ENCODE measurements at places on chromosomes 3 and 15. TPM values are rescaled to one million over a fixed set of nuclear protein-coding genes. Genes with fewer than 3 reads are reported as not detected.
A peak's percentile ranks its signal among the peaks of the same experiment; 100 is the strongest.

The CIDEC gene
- total RNA-seq, result 5.0 TPM

The MOBP gene
- total RNA-seq, result 0.14 TPM

The CFAP92 gene
- 3.3 TPM for total RNA-seq

The CADM2 gene
- total RNA-seq, result 7.9 TPM

The TIMMDC1 gene
- 114 TPM for total RNA-seq

- DNase-seq, result no peak
Measured at GRCh38 chr3:153277029-153277428, 115.0 kb downstream of the RAP2B start.

GRCh38 chr15:70050441-70050840 is 47.3 kb downstream of the TLE3 start:
- no peak for DNase-seq

DNA sequence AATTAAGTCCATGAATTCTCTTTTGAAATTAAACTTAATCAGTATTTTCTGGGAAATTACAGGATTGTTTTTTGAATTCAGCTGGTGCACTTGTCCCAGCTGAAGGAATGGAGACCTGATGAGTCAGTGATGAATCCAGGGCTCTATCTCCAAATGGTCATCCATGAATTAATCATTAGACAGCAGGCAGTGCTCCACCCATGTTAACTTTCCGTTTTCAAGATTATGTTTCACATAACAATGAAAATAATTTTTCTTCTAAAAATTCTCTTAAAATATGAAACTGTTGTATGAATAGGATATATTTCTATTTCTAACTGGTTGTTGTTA is 13.9 kb upstream of the PAQR9 start:
- no peak for DNase-seq

DNA sequence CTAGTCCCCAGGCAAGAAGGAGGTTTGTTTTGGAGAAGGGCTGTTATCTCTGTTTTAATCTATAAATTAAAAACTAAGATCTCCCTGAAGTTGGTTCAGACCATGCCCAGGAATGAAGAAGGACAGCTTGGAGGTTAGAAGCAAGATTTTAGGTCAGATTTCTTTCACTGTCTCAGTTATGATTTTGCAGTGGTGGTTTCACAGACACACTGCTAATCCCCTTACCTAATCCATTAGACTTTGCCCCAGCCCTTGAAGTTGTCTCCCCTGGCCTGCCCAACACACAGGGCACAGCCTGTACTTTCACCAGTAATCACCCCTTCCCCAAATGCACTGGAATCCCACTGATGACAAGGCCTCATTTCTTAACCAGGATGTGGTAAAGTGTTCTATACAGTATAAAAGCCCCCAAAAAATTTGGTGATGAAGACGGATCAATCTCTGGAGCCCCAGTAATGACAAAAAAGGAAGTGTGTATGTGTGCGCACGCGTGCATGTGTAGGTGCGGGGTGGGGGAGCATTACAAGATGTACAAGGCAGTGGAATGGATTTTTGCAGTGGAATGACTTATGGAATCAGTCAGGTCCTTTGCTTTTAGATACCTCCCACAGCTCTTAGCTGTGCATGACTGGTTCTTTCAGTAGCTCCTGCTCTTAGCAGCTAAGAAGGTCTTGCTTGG is 73.1 kb upstream of the TERB2 start:
- no peak for DNase-seq

GRCh38 chr15:85976986-85977385 is 102.7 kb upstream of the AGBL1 start:
- no peak for DNase-seq

DNA sequence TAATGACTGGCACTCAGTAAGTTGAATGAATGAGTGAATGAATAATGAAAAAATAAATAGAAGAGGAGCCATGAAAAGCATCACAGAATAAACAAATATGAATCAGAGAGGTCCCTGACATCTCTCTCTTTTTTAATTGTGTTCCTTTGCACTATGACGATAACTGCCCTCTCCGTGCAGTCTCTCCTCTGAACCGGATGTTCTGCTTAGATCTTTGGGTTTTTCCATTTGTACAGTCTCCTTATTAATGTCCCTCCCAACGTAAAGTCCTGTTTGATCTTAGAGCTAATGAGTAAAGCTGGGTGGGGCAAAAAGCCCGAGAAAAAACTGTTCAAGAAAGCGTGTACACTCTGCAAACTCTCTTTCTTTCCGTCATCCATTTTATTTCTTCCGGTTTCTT is 28.3 kb upstream of the BHLHE40 start:
- DNase-seq, result peak; percentile 11

DNA sequence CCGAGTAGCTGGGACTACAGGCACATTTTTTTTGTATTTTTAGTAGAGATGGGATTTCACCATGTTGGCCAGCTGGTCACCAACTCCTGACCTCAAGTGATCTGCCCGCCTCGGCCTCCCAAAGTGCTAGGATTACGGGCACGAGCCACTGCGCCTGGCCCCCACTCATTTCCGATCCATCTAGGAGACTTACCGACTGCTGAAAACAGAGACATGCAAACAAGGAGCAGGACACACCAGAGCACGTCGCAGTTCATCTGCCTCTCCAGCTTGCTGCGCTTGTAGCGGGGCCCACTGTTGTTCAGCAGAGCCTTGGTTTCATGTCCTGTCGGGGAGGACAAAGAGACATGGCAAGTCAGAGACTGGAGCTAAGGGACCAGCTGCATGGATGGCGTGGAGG is 137.4 kb downstream of the ATP10A start:
- DNase-seq, result no peak
